Liver (tissue), 10 donors: ENCODE measurements at places on chromosomes 1 and 21.
A peak's percentile ranks its signal among the peaks of the same experiment; 100 is the strongest.

GRCh38 chr1:12447307-12447706, 170.7 kb downstream of the DHRS3 start:
- no peak for DNase-seq

DNA sequence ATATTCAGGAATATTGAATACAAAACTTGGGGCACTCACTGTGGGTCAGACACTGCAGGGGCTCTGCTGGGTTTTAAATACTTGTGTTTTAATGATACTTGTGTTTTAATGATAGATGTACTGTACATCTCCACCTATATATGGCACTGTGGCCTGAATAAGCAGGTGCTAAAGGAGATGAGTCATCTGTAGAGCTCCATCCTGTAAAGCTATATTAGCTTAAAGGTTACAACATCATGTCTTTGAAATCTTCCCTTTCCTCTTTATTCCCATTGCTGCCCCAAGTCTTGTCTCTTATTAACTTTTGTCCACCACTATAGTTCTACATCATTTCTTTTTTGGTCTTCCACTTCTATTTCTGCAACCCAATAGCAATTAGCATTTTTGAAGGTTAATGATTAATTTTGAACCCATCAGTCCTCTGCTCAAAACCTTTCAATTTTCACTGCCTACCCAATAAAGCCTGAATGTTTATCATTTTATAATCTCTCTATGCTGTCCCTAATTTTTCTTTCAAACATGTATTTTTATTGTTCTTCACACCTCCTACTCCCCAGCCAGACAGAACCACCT, 113.3 kb upstream of the PTGFR start:
- no peak for DNase-seq

GRCh38 chr1:3234281-3234680, 165.3 kb downstream of the PRDM16 start:
- DNase-seq: no peak

GRCh38 chr21:45415943-45416611, 11.1 kb downstream of the COL18A1 start:
- DNase-seq: no peak

- peak; percentile 43 for DNase-seq
Observed at GRCh38 chr1:13700521-13701270, 708 bp downstream of the PRDM2 start.

DNA sequence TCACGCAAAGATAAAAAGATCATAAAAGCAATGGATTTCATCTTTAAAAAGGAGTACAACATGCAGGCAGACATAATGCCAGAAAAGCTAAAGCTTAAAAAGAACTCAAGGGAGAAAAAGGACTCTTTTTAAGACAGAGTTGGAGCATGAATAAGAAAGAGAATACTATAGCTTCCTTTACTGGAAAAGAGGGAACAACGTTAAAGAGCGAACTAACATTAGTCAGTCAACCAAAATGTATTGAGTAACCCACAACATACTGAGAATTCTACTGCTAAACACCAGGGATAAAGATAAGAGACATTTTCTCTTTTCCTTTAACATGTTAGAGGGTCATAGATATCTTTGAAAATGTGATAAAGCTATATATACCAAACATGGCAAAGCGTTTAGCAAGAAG, 182.0 kb downstream of the DUSP10 start:
- no peak for DNase-seq

- no peak for DNase-seq
Observed at GRCh38 chr1:232139444-232139843, 490.5 kb downstream of the SIPA1L2 start.

DNA sequence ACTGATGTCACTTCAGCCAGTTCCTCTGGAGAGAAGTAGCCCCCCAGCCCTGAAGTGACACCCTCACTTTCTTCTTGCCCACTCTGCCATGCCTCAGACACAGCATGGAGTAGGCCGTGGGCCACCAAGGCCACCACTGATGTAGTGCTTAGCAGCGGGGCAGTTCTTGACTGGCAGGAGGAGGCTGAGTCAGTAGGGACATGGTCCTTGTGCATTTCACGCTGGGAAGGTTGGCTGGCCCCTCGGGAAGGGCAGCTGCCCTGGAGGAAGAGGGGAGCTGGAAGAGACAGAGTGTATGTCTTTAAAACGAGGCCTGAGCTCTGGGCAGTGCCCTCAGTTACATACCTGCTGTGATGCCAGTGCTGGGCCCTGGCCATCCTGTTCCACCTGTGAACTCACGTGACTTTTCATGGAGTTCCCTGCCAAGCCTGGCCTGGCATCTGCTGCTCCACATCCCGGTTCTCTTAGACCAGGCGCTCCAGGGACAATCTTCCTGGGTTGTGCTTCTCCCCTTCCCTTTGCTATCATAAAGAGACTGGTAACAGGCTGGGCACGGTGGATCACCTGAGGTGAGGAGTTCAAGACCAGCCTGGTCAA, 158.6 kb upstream of the TMEM51 start:
- DNase-seq: no peak

DNA sequence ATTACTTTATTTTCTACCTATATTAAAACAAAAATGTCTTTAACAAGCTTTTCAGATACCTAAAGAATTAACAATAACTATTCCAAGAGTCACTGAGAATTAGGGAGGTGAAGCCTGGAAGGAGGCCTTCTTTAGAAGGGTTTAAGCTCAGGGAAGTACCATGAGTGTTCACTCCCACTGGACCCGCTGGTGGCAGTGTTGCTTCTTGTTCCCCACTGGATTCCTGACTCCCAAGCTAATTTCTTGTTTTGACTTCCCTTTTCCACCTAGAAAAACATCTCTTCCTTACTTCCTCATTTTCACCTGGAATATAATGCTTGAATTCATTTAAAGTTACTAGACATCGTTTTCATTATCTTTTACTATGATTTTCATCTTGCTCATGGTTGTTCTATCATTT, 264.2 kb downstream of the HMCN1 start:
- no peak for DNase-seq

DNA sequence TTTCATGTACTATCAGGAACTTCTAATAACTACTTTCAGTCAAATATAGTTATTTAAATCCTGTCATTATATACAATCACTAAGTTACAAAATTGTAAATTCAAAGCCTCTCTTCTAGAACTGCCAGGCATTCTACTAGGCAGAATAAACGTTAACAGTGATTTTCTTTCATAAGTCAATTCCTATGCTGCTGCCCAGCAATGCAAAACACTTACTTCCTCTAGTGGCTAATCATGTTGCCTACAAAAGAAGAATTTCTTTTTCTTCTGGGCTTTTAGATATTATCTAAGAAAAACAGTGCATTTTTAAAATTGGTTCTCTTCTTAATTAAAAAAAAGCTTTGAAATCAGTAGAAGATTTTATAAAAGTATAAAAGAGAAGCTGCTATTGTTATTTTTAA, 509.8 kb upstream of the ADAMTS5 start:
- no peak for DNase-seq

DNA sequence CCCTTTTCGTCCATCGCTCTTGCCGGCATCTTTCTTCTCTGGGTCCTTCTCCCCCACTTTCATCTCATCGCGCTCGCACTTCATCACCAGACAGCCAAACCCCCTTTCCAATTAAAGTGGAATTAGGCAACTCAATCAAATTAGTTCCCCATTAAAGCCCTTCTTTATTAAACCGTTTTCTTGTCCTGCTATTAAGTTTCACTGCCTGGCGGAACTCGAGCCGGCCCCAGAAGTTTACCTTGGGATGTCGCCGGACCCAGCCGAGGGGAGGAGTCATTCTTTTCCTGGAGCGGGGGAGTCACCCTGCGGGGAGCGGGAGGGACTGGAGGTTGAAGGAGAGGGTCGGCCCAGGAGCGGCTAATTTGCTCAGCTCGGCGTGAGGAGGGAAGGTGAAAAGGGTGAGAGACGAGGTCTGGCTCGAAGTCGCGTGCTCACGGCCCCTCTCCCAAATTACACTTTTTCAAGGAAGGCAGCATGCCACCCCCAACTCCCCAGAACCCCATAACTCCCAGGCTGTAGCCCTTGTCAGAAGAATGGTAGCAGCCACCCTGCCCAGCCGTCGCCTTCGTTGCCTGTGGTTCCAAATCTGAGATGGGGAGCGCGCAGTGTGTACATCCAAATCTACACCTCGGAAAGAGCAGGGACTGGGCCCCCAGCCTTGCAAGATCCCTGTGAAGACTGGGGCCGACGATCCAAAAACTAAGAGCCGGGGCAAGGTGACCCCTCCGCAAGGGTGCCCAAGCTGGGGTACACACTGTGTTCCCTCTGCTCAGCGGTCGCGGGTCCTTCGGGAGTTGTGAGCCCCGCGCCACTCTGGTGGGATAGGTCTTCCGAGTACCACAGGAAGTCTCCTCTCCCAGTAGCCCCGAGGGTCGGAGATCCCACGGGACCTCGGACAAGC, 6.4 kb downstream of the DMRTA2 start:
- no peak for DNase-seq

GRCh38 chr1:2624735-2625300, 8.0 kb downstream of the MMEL1 start:
- DNase-seq: no peak

DNA sequence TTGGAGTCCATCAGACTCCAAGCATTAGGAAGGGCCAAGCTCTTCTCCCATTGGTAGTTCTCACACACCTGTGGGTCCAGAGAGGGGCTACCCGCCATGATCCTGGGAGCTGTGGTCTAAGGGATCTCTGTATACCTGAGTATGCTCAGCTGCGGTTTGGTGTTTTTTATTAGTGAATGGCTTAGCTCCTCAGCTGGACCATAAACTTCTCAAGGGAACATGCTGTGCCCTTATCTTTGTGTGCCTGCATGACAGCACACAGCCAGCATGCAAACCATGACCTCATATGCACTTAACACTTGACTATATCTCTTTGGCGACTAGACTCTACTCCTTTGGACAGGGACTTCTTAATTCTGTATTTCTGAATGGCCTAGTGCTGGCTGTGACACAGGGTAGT, 94.5 kb downstream of the CD58 start:
- DNase-seq: no peak
